Myocyte (in vitro differentiated cells): ENCODE measurements at places on chromosomes 12 and 14.

DNA sequence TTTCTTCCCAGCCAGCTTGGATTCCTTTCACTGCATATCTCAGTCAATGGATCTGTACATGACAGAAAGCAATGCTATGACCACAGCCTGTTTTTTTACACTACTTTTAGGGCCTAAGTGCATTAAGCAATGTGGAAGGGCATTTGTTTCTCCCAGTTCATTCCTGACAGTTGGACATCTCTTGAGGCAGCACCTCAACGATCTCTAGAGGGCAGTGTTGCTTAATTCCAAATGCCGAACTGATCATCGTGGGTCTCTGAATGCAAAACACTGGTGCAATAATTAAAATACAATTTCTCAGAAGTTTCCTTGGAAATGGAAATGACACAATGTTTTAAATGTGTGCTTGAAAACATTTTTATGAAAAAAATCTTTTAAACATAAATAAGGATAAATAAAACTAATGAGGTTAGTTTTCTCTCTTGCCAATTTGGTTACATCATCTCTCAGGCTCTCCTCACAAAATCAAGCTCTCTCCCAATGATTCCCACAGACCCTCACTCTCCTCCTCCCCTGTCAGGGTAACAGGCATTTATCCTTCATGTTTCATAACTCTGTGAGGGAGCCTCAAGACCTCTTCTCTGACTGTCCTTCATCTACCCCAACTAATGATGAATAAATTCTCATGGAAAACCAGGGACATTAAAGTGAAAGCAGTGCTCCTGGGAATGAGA, 192.4 kb upstream of the SLC16A7 start:
- DNase-seq, result peak; percentile 83

DNA sequence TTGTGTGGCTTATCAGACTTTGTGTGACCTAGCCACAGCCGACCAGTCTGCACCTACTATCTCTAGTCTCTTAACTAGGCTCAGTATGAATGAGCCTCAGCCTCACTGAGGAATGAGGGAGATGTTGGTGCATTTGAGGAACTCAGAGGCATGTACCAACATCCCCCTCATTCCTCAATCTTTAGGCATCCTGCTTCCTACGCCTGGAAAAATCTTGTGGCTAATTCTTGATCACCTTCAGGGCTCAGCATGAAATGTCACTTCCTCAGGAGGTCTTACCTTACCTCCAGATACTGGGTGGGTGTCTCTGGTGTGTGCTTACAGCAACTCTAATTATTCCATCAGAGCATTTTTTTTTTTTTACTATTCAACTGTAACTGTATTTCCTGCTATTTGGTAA, 148.8 kb upstream of the TMCC3 start:
- no peak for DNase-seq

- DNase-seq, result peak; percentile 47
Measured at GRCh38 chr14:44846232-44846824, 115.4 kb downstream of the KLHL28 start.

DNA sequence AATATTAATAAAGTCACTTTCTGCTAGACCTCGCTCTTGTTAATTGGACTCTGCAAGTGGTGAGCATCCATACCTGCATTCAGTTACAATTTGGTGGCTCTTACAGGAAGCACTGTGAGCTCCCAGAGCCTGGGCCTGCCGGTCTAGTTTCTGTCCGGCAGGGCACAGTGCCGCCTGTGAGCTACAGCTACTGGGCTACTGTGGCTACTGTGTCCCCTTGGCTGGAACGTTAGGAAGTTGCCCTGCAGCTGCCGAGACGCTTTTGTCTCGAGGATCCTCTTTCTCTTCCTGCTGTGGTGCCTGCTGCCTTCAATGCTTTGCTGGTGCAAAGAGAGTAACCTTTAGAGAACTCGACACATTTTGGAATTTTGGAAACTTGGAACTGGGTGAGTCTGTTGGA, 44.6 kb upstream of the PTGDR start:
- DNase-seq, result no peak

DNA sequence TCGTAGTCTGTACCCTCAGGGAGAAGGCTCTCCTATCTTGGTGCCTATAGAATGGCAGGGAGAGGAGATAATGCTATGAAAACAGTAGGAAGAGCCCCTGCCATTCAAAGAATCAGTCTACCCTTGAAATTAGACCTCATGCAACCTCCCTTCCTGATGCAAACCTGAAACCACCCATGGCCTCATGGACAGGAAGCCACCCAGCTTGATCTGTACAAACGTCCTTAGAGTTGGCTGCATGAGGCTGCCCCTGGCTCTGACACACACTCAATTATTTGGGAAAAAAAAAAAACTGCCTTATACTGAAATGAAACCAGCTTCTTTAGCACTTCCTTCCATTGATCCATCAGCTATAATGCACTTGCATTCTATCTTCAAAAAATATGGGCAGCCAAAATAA, 116.6 kb upstream of the BCL2L14 start:
- no peak for DNase-seq
